ENCODE measurements at places on chromosomes 11 and 22.

GRCh38 chr11:11931461-11932055 is 76.9 kb downstream of the DKK3 start:
- DNase-seq, result no peak

GRCh38 chr11:116773203-116774097 is 663 bp upstream of the BUD13 start:
- DNase-seq, result no peak

GRCh38 chr22:17972385-17973191 is 51.8 kb downstream of the MICAL3 start:
- DNase-seq, result no peak

DNA sequence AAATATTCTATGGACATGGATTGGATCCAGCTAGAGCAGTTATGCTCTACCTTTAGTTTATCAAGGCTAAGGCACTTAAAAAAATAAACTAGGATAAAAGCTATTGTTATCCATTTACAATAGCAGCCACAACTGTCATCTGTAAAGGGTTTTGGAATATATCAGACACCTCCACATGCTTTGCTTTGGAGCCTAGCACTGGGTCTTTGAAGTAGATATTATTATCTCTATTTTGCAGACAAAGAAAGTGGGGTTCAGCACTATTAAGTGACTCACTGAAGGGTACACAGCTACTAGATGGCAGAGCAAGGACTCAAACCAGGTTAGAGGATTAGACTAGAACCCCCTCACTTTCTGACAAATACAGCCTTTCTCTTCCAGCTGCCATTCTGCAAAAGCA is 82.0 kb downstream of the KCNJ1 start:
- DNase-seq, result no peak

- no peak for DNase-seq
These were observed 11.1 kb downstream of the APOL5 start for GRCh38 chr22:35728639-35729308.

DNA sequence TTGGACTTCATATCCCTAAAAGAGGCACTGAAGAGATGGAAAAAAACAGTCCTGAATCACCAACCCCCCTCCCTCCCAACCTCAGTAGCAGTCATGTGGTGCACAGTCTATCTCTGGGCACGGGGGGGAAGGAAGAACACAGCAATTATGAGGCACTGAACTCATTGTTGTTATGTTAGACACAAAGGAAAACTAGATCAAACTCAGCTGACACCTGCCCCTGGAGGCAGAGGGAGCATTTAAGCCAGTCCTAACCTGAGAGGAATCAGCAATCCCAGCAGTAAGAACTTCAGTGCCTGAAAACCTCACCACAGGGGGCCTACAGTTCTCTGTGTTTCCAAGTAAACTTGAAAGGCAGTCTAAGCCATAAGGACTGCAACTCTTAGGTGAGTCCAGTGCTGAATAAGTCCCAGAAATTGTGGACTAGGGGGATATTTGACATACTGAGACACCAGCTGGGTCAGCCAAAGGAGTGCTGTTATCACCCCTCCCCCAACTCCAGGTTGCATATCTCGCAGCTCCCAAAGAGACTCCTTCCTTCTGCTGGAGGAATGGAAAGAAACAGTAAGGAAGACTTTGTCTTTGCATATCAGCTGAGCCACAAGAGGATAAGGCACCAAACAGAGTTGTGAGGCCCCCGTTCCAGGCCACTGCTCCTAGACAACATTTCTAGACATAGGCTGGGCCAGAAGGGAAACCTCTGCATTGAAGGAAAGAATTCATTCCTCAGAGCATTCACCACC is 72.5 kb downstream of the GLYATL1 start:
- no peak for DNase-seq

DNA sequence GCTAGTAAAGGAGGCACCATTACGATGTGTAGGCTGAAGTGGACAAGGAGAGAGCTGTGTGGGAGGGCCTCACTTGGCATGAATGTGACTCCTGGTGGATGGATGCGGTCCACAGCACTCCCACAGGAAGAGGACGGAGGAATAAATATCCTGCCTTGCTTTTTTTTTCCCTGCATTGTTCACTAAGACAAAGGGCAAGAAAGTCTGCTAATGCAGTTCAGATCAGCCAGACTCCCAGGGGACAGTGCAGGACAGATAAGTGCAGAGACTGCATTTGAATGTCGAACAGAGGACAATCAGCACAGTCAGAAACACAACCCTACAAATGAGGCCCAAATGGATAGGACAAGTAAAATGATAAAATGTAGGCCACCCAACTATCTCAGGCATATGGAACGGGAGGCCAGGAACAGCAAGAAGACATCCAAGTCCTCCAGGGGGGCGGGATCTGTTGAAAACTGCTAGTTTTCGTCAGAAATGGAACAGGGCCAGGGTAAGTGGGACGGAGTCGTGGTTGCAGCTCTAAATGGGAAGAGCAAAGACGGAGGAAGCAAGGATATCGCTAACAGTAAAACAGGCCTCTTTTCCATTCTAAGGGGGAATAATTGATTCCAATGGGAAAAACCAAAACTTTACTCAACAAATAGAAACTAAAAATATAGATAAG is 25.2 kb upstream of the OR8B8 start:
- DNase-seq, result no peak

GRCh38 chr11:134562941-134563471 is 151.0 kb upstream of the B3GAT1 start:
- no peak for DNase-seq

DNA sequence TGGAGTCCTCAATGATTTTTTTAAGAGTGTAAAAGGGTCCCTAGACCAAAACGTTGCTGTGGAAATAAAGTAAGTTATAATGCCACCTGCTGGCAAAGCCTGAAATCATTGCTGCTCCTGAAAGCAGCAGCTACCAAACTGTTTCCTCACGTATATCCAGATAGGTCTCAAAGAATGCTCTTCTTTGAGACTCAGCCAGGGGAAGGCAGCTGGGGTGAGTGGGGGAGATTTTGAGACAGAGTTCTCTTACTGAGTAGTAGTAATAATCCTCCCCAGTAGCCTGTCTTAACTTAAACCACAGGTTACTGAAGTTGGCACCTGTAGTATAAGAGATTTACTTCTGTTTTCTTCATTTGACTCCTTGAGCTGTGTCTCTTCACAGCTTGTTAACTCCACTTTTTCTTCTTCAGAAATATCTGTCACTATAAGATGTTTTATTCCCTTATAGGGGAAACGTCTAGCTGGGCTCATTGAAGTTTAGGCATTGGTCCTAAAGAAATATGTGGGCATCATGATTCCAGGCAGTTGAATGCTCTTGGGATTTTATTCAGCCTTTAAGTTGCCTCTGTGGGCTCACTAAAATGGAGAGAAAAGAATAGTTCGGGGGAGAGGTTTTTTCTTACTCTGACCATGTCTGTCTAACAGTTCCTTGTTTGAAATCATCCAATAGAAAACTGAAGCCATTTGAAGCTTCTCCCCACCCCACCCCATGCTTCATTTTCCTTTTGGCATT is 77.9 kb downstream of the BTBD10 start:
- no peak for DNase-seq

DNA sequence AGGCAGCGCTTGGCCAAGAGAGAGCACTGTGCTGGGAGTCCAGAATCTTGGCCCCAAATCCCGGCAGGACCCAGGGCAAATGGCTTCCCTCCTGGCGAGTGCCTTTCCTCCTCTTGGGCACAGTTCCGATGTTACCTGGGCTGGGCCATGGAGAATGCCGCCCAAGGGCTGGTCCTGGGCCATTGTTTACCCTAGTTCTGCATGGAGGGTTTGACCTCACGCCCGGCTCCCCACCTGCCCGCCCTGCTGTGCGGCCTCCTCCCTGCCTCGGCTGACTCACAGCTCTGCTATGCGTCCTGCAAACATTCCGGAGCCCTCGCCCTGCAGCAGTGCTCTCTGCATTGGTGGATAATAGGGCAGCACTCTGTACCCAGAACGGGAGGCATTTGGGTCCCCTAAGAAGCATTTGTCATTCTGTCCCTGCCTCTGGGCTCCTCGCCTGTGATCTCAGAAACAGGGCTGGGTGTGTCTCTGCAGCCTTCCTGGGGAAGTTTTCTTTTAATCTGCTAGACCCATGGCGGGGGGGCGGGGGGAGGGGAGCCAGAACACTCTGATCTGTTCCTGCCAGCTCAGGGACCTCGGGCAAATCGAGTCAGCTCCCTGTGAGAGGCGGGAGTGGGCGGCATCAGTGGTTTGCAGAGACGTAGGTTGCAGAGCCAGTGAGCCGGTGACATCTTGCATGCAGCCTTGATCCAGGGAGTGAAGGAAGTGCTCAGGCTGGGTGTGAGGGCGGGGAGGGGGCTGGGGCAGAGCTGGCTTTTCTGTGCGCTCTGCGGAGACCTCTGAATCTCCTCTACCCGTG is 32.9 kb upstream of the SMIM38 start:
- DNase-seq, result peak; percentile 1

- DNase-seq, result no peak
These were observed 560.0 kb downstream of the INSC start for GRCh38 chr11:15674756-15675155.

- no peak for DNase-seq
These were observed 9.2 kb downstream of the TAB1 start for GRCh38 chr22:39408807-39409206.
